ENCODE measurements at places on chromosomes 4 and X. TPM values are rescaled to one million over a fixed set of nuclear protein-coding genes. Genes with fewer than 3 reads are reported as not detected.

DHRSX gene
- total RNA-seq, result 17.3 TPM

GRCh38 chr4:19880206-19880605 lies 371.5 kb upstream of the SLIT2 start:
- H3K4me1 ChIP-seq, result no peaks in the 10 kb centered on the region
- no peak for DNase-seq
- H3K27ac ChIP-seq, result no peak overlapping the region

DNA sequence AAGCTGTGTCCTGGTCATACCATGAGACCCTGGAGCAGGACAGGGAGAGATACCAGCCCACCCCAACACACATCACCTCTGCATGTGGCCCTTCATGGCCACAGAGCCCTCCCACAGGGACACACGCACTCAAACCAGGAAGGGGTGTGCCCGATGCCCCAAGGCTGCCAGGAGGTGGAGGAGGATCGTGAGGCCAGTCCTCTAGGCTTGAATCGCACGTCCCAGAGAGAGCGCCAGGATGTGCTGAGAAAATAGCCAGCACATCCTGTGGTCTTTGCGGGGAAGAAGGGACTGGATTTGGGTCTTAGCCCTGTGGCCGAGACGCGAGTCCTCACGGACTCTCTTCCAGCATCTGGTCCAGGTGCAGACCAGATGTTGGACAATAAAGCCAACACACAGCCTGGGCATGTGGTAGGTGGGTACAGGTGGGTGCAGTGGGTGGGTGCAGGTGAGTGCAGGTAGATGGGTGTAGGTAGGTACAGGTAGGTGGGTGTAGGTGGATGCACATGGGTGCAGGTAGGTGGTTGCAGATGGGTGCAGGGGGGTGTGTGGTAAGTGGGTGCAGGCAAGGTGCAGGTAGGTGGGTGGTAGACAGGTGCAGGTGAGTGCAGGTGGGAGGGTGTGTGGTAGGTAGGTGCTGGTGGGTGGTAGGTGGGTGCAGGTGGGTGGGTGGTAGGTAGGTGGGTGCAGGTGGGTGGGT lies 94.3 kb upstream of the AFAP1 start:
- no peaks in the 10 kb centered on the region for H3K4me1 ChIP-seq
- no peak for DNase-seq
- no peaks in the 10 kb centered on the region for H3K27me3 ChIP-seq
- no peaks in the 10 kb centered on the region for H3K36me3 ChIP-seq
- H3K27ac ChIP-seq, result no peak overlapping the region
- H3K4me3 ChIP-seq, result no peak overlapping the region

DNA sequence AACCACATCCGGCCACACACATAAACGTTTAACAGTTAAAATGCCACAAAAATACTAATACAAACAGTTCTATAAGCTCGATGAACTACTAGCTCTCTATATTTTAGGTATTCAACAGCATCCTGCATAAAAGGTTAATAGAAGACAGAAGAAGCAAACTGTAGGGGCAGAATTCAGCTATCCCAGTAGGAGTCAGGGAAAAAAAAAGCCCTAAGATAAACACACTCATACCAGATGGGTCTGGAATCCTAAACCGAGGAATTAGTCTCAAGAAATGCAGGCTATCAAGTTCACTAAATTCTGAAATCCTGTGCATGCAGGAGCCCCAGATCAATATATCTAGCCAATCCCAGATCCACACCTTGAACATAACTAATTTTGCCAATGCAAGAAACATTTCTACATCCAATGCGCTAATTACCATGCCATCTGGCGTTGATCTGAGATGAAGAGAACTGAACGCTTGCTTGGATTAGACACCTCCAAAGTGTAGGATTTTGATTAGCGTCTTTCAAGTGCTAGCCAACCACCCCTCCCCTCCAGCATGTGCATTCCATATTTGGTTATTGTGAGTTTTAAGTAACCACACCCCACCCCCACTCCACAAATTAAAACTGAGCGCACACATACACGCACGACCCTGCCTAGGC lies 512.2 kb upstream of the INTU start:
- H3K36me3 ChIP-seq, result no peaks in the 10 kb centered on the region
- no peaks in the 10 kb centered on the region for H3K27me3 ChIP-seq
- H3K4me3 ChIP-seq, result no peak overlapping the region
- no peak for DNase-seq

PNMA5 gene
- total RNA-seq, result not detected

DNA sequence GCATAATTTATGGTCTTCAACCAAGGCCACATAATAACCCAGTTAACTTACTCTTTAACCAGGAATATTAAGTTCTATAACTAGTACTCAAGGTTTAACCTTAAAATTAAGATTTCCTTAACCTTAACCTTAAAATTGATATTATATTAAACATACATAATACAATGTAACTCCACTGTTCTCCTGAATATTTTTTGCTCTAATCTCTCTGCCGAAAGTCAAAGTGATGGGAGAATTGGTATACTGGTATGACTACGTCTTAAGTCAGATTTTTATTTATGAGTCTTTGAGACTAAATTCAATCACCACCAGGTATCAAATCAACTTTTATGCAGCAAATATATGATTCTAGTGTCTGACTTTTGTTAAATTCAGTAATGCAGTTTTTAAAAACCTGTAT lies 22.8 kb downstream of the EREG start:
- no peaks in the 10 kb centered on the region for H3K4me1 ChIP-seq
- H3K36me3 ChIP-seq, result no peaks in the 10 kb centered on the region
- no peak overlapping the region for H3K27ac ChIP-seq
- no peak overlapping the region for H3K4me3 ChIP-seq

- H3K4me3 ChIP-seq, result no peak overlapping the region
- DNase-seq, result no peak
- H3K27ac ChIP-seq, result no peak overlapping the region
- no peaks in the 10 kb centered on the region for H3K4me1 ChIP-seq
- H3K27me3 ChIP-seq, result no peaks in the 10 kb centered on the region
Observed at GRCh38 chr4:11297627-11298026, 131.1 kb downstream of the HS3ST1 start.

DNA sequence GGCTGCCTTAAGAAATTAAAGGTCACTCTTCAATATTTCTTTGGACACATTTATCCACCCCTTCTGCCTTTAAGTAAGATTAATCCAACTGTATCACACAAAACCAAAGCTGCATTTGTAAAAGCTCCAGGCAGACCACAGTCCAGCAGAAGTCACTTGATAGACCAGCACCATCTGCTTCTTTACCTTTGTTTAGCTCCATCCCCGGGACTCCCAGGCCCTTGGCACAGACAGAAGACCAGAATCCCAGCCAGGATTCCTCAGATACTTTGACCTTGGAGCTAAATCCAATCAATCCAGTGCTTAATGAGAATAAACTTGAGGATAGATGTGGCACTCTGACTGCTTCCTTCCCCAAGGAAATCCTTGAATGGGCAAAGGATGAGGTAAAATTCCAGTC lies 333.1 kb upstream of the RASGEF1B start:
- H3K27me3 ChIP-seq, result no peaks in the 10 kb centered on the region
- H3K4me1 ChIP-seq, result no peaks in the 10 kb centered on the region
- no peak for DNase-seq
- no peaks in the 10 kb centered on the region for H3K36me3 ChIP-seq
- H3K4me3 ChIP-seq, result no peak overlapping the region

ADD1 gene
- total RNA-seq, result 87.4 TPM

- H3K4me3 ChIP-seq, result no peak overlapping the region
- no peak for DNase-seq
- no peaks in the 10 kb centered on the region for H3K4me1 ChIP-seq
- no peak overlapping the region for H3K27ac ChIP-seq
Observed at GRCh38 chrX:140250391-140250790, 254.5 kb downstream of the SOX3 start.

BTC gene
- total RNA-seq, result 1.6 TPM

DNA sequence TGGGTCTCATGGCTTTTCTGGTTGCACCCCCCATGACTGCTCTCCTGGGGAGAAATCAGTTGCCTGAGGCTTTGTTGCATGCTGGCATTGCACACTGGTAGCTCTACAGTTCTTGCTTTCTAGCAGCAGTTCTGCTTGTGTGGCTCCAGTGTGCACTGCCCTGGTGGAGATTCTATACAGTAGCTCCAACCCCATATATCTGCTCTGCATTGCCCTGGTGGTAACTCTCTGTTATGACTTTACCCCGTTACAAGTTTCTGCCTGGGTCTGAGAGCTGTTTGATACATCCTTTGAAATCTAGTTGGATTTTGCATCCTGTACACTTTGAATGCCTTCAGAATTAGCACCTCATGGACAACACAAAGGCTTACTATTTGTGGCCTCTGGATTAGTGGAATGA lies 241.4 kb upstream of the EPHA5 start:
- no peak overlapping the region for H3K27ac ChIP-seq
- no peaks in the 10 kb centered on the region for H3K36me3 ChIP-seq
- no peak overlapping the region for H3K4me3 ChIP-seq
- DNase-seq, result no peak

ETDB gene
- total RNA-seq, result not detected

- no peaks in the 10 kb centered on the region for H3K27me3 ChIP-seq
- H3K4me1 ChIP-seq, result no peaks in the 10 kb centered on the region
- H3K27ac ChIP-seq, result no peak overlapping the region
- H3K4me3 ChIP-seq, result no peak overlapping the region
Observed at GRCh38 chr4:76998251-76998901, 48.8 kb downstream of the SEPTIN11 start.

Measured in pancreas (tissue), 10 donors.